ENCODE measurements at places on chromosomes 13 and 19.

DNA sequence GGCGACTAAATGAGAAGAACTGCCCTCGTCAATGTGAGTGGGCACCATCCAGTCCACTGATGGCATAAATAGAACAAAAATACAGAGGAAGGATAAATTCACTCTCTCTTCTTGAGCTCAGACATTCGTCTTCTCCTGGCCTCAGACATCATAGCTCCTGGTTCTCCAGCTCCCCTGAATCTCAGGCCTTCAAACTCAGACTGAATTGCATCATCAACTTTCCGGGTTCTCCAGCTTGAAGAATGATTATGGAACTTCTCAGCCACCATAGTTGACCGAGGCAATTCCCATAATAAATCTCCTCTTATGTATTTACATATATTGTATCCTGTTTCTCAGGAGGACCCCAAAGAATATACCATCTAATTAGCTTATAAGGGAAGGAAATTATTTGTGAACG lies 55.0 kb upstream of the FNDC3A start:
- H3K4me3 ChIP-seq: no peak overlapping the region
- H3K27me3 ChIP-seq: no peaks in the 10 kb centered on the region
- H3K36me3 ChIP-seq: no peaks in the 10 kb centered on the region
- no peak for DNase-seq
- no peak overlapping the region for H3K27ac ChIP-seq
- H3K4me1 ChIP-seq: no peaks in the 10 kb centered on the region

GRCh38 chr19:11016631-11017030 lies 55.8 kb downstream of the SMARCA4 start:
- no peak overlapping the region for H3K27ac ChIP-seq
- no peaks in the 10 kb centered on the region for H3K4me1 ChIP-seq
- no peak overlapping the region for H3K4me3 ChIP-seq
- H3K36me3 ChIP-seq: peaks cover 99% of the 10 kb centered on the region
- no peak for DNase-seq
- H3K27me3 ChIP-seq: no peaks in the 10 kb centered on the region

DNA sequence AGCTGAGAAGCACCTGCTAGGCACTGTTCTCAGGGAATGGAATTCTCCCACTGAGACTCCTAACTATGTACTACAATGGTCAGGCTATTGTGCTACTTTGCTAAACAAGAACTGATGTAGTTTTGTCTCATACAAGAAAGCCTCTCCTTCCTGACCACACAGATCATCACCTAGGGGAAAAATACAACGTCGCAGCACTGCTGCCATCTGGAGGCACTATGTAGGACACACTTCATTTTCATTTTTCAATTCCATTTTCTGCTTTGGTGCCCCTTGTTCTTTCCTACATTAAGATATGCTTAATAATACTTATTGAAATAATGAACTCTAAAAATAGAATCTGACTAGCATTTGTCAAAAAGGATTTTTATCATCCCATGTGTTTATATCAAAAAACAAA lies 21.1 kb downstream of the PROSER1 start:
- H3K36me3 ChIP-seq: peaks cover 77% of the 10 kb centered on the region
- peak; percentile 16 for DNase-seq
- H3K4me3 ChIP-seq: no peak overlapping the region
- no peaks in the 10 kb centered on the region for H3K27me3 ChIP-seq
- no peaks in the 10 kb centered on the region for H3K4me1 ChIP-seq

GRCh38 chr13:113034451-113035212 lies 65.6 kb downstream of the MCF2L start:
- no peaks in the 10 kb centered on the region for H3K4me1 ChIP-seq
- H3K27me3 ChIP-seq: no peaks in the 10 kb centered on the region
- no peak for DNase-seq
- no peak overlapping the region for H3K4me3 ChIP-seq
- H3K27ac ChIP-seq: no peak overlapping the region
- H3K36me3 ChIP-seq: no peaks in the 10 kb centered on the region

DNA sequence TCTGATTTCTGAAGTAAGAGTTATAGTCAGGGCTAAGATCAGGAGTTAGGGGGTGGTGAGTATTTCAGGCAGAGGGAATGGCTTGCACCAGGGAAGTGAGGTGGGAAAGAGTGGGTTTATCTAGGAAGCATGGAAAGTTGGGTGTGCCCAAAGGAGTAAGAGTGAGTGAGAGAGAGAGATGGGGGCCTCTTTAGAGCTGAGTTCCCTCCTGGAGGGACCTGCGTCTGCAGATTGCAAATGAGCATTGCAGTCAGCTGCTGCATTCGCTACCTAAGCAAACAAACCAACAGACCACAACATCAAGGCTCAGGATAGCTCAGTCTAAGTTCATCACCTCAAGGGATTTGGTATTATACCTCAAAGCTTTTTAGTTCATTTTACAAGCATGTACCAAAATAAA lies 405.8 kb downstream of the FGF9 start:
- H3K27ac ChIP-seq: no peak overlapping the region
- no peak overlapping the region for H3K4me3 ChIP-seq
- peaks cover 6% of the 10 kb centered on the region for H3K27me3 ChIP-seq
- DNase-seq: no peak
- H3K36me3 ChIP-seq: no peaks in the 10 kb centered on the region

DNA sequence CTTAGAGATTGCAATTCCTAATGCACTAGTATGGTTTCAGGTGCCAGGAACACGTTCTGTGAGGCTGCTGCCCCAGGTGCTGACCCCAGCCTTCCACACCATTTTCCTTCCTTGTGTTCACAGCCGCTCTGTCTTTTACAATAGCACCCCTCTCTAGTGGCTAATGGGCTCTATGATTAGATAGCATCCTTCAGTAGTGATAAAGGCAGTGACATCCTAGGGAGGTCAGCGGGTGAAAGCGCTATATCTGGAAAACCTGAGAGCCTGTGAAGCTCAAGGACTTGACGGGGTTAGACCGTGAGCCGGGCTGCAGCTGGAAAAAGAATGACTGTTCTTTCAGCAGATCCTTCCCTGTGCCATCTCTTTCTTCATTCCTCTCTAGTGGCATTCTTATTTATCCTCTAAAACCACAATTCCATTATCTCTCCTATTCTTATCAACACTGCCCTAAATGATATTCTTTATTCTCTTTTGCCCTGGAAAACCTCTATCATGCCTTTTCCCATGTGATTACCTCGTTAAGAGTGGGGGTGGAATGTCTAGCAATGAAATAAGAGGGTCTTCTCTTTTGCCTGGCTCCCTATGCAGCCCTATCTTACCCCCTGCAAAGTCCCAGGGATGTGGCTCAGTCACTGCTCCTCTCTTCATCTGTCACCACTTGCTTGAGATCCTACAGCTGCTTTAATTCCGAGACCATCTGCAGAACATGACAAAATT lies 21.8 kb downstream of the ALOX5AP start:
- DNase-seq: no peak
- H3K4me3 ChIP-seq: no peak overlapping the region
- peaks cover 5% of the 10 kb centered on the region for H3K4me1 ChIP-seq

DNA sequence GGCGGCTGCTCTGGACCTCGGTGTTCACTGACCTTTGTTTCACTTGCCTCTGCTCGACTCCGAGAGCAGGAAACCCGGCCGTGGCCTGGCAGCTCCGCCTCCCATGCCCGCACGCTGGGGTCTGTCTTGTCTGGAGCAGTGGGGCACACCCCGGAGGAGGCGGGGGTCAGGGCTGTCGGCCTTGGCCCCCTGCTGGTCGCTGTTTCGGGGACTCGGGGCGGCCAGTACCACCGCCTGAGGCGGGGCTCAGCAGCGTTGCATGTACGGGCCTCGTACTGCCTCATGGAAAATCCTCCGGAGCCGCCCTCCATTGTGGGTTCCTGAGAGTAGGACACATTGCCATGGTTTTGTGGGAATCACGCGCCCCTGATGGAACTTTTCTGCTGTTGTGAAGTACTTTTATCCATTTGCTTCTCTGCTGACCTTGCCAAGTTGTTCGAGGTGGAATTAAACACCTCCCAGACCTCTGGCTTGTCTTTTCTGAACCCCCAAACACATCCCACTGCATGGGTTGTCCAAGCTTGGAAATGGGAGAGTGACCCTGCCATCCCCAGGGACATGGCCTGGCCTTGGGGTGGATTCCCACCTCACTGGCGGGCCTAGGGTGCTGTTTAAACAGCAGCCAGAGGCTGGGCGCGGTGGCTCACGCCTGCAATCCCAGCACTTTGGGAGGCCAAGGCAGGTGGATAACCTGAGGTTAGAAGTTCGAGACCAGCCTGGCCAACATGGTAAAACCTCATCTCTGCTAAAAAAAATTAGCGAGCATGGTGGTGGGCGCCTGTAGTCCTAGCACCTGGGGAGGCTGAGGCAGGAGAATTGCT lies 5.5 kb upstream of the NDUFS7 start:
- peaks cover 30% of the 10 kb centered on the region for H3K36me3 ChIP-seq
- H3K27ac ChIP-seq: no peak overlapping the region
- H3K4me3 ChIP-seq: no peak overlapping the region

GRCh38 chr19:30884146-30884812 lies 465.0 kb downstream of the TSHZ3 start:
- peaks cover 6% of the 10 kb centered on the region for H3K27me3 ChIP-seq
- no peak for DNase-seq
- no peak overlapping the region for H3K27ac ChIP-seq
- H3K4me1 ChIP-seq: no peaks in the 10 kb centered on the region
- H3K36me3 ChIP-seq: no peaks in the 10 kb centered on the region

DNA sequence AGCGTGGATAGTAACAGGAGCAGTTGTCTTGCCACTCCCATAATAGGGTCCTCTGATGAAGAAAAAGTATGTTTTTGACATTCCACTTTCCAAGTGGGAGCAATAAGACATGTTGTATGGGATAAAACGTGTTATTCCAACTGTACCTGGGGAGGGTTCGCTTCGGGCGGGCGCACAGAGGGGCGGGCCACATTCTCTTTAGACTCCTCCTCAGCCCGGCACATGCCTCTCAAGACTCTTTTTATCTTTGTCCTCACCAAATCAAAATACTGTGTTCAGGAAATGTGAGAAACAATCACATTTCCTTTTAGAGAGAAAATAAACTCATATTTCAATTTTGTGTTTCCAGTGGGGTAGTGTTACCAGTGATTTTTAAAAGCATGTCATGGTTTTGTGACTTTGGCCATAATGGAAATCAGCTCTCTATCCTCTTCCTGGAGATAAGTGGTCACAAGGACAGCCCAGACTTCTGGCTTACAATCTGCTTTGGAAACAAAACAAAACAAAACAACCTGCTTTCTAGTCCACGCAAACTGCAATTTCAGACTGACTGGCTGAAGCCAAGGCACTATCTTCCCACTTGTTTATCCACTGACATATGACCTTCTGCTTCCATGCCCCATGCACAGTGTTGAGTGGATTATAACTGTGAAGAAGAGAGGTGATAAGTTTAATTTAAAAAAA lies 276.1 kb downstream of the NALCN start:
- no peaks in the 10 kb centered on the region for H3K4me1 ChIP-seq
- H3K4me3 ChIP-seq: no peak overlapping the region
- no peak for DNase-seq
- peaks cover 3% of the 10 kb centered on the region for H3K27me3 ChIP-seq
- H3K36me3 ChIP-seq: no peaks in the 10 kb centered on the region

DNA sequence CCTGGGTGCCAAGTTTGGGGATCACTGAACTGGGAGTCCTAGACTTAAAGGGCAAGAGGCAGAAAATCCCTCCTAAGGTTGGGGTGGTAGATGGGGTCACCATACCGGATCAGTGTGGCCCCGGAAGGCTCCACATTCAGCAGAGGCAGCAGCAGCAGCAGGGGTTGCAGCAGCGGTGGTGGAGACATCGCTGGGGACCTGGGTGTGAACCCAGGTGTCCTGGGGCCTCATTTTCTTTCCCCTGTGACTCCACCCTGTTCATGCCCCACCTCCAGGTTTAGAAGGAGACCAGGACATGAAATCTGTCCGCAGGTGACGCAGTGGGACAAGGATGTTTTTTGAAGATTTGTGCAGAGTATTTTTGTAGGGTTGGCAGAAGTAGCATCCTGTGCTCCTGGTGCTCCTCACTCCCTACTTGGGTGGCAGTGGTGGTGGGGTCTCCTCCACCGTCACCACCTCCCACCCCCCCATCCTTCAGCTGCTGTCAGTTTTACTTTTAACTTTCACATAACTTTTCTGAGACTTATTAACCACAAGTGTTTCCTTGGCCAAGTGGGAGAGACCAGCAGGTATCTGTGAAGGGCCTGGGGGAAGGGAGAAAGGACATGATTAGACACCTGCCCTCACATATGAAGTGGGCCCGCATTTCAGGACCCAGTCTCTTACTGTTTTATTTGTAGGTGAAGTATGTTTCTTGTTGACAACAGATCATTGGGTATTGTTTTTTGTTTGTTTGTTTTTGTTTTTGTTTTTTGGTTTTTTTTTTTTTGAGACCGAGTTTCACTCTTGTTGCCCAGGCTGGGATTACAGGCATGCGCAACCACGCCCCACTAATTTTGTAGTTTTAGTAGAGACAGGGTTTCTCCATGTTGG lies at the start of gene NAPSA:
Gene NAPSA, minus strand, starts transcription at position 206 of the 873 bp plus-strand sequence. Its CDS starts 18 bp downstream, at position 188.
- H3K27me3 ChIP-seq: no peaks in the 10 kb centered on the region
- H3K4me1 ChIP-seq: peaks cover 34% of the 10 kb centered on the region
- peak; percentile 30 for DNase-seq
- no peak within 1 kb of the TSS for H3K4me3 ChIP-seq
- H3K36me3 ChIP-seq: no peaks in the 10 kb centered on the region

DNA sequence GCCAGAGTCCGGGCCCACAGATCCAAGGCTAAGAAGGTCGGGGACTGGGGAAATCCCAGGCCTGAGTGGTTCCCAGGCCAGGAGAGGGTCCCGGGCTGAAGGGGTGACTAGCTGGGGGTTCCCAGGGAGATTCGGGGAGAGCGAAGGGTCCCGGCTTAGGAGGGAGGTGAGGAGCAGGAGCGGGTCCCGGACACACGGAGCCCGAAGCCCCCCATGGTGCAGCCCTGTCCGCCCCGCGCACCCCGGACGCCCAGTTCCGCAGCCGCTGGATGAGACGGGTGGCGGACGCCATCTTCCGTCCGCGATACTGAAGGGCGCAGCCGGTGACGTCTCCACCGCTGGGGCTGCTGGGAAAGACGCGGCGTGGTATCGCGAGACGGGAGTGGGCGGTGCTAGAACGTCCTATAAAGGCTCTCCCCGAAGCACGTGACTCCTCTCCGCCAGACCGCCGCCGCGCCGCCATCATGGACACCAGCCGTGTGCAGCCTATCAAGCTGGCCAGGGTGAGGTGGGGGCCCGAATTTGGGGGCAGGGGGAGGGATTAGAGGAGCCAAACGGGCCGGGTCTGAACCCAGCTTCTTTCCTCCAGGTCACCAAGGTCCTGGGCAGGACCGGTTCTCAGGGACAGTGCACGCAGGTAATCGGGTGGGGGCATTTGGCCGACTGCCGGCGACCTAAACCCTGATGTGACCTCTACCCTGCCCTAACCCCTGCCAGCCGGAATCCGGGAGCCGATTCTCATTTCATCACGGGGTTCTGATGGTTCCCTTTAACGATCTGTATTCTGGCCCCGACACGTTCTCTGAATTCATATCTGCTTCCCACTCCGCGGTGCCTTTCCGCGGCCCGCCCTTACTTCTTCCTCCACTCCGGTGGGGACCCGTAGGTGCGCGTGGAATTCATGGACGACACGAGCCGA lies at the start of the genes NDUFA7 and RPS28:
Gene NDUFA7, minus strand, starts transcription at position 309 of the 919 bp plus-strand sequence. Its CDS starts 17 bp downstream, at position 292.
Gene RPS28, plus strand, starts transcription at position 430 of the 919 bp plus-strand sequence. Its CDS starts 35 bp downstream, at position 465.
- peaks cover 38% of the 10 kb centered on the region for H3K36me3 ChIP-seq
- H3K4me3 ChIP-seq: peak within 1 kb of the TSS; percentile 85
- peak within 1 kb of the TSS; percentile 95 for H3K27ac ChIP-seq
- H3K4me1 ChIP-seq: peaks cover 40% of the 10 kb centered on the region
- no peaks in the 10 kb centered on the region for H3K27me3 ChIP-seq

DNA sequence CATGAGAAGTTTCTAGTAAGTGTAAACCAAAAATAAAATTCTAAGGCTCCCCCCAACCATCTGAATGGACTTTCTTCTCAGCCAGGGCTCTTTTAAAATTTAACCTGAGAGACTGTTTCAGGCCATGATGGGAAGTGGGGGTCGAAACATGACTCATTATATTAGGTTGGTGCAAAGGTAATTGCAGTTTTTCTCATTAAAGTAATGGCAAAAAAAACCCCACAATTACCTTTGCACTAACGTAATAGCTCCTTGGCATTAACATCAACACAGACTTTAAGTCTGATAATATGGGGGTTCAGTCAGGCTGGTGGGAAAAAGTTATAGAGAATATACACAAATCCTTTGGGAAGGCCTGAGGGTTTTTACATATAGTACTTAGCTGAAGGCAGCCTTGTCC lies 9.4 kb upstream of the SPART start:
- H3K4me1 ChIP-seq: no peaks in the 10 kb centered on the region
- no peaks in the 10 kb centered on the region for H3K36me3 ChIP-seq
- no peak overlapping the region for H3K4me3 ChIP-seq

All from DND-41 (cell line).